Osteoblast (primary cell): ENCODE measurements at places on chromosomes 2 and 18. TPM values are rescaled to one million over a fixed set of nuclear protein-coding genes. Genes with fewer than 3 reads are reported as not detected.

DNA sequence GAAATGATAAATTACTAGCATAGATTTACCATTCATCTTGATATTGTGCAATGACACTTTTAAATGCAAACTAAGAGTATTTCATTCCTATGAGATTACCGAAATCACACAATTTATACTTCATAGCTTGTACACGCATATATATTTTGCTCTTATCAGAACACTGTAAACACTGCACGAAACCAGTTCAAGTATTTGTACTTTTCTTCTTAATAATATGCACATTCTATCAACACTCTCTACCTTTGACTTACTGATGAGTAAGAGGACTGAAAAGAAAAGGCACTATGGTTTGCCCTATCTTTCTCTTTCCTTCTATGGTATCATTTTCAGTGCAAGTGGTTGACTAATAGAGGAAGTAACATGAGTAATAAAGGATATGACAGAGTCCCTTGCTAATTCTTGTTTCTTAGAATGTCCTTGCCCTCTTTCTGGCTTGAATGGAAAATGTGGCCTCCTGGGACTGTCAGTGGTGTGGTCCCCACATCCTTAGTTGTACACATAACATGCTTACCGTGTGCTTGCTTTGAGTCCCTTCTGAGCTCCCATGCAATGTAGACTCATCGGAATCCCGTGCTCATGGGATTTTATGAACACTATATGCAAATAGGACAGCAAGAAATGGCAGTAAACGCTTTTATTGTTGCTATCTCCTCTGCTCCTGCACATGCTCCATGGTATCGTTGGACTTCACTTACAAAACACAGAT, 363.5 kb upstream of the TNP1 start:
- H3K36me3 ChIP-seq = no peaks in the 10 kb centered on the region
- DNase-seq = peak; percentile 86
- H3K27ac ChIP-seq = peak overlapping the region; percentile 65
- peaks cover 30% of the 10 kb centered on the region for H3K4me1 ChIP-seq
- peak overlapping the region; percentile 7 for H3K4me3 ChIP-seq

The RUFY4 gene
- not detected in 2 replicates for total RNA-seq

GRCh38 chr2:101018934-101019333, 16.8 kb downstream of the RPL31 start:
- H3K36me3 ChIP-seq = peaks cover 23% of the 10 kb centered on the region
- no peak for DNase-seq
- H3K4me1 ChIP-seq = no peaks in the 10 kb centered on the region
- no peak overlapping the region for H3K27ac ChIP-seq

- H3K27ac ChIP-seq = no peak overlapping the region
- no peak overlapping the region for H3K4me3 ChIP-seq
- DNase-seq = no peak
- H3K27me3 ChIP-seq = no peaks in the 10 kb centered on the region
- no peaks in the 10 kb centered on the region for H3K4me1 ChIP-seq
- no peaks in the 10 kb centered on the region for H3K36me3 ChIP-seq
Observed at GRCh38 chr2:47259829-47260228, 104.7 kb upstream of the STPG4 start.

The MROH2A gene
- total RNA-seq = not detected in 2 replicates

DNA sequence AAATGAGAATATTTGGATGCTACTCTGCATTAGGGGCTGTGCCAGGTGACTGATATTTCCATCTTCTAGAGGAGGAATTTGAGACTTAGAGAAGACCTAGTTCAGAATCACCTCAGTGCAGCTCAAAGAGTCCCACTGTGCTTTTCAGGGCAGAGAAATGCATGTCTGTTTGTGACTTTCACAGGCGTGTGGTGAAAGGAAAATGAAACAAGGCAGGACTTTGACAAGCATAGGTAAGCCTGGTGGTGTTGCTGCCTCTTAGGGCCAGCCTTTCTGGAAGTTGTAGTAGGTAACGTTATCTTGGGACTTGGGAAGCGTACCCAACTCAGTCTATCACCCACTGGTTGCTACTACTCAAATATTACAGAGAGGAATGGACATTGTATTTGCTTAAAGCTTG, 2.6 kb downstream of the GPR39 start:
- H3K4me3 ChIP-seq = no peak overlapping the region
- no peaks in the 10 kb centered on the region for H3K27me3 ChIP-seq
- peaks cover 31% of the 10 kb centered on the region for H3K4me1 ChIP-seq
- no peak for DNase-seq
- H3K27ac ChIP-seq = no peak overlapping the region
- H3K36me3 ChIP-seq = no peaks in the 10 kb centered on the region

DNA sequence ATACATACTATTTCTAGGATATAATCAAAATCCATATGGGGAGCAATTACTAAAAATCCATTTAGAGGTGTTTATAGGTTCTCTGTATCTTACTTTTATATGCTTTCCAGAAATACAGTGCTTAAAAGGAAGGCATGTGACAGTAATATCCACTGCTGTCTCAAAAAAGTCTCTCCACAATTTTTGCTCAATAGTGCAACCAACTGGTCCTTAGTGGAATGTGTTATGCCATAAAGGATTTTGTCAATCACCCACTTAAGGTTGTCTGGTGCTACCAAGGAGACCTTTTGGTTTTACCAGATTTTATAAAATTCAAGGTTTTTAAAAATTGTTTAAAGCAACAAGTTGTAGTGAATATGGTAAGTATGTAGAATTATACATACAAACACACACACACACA, 328.5 kb upstream of the DSEL start:
- no peak overlapping the region for H3K4me3 ChIP-seq
- H3K27me3 ChIP-seq = no peaks in the 10 kb centered on the region
- no peaks in the 10 kb centered on the region for H3K4me1 ChIP-seq
- no peak for DNase-seq
- no peaks in the 10 kb centered on the region for H3K36me3 ChIP-seq
- H3K27ac ChIP-seq = no peak overlapping the region

The EVX2 gene
- total RNA-seq = under 0.01 TPM in 1 of 2 replicates, not detected in the other

- peak; percentile 64 for DNase-seq
- H3K27me3 ChIP-seq = no peaks in the 10 kb centered on the region
- no peaks in the 10 kb centered on the region for H3K4me1 ChIP-seq
- no peak overlapping the region for H3K4me3 ChIP-seq
- H3K36me3 ChIP-seq = no peaks in the 10 kb centered on the region
Observed at GRCh38 chr18:78641689-78642231, 337.9 kb upstream of the SALL3 start.

GRCh38 chr2:108323619-108324018, 34.9 kb downstream of the SULT1C2 start:
- H3K4me3 ChIP-seq = no peak overlapping the region
- no peaks in the 10 kb centered on the region for H3K36me3 ChIP-seq
- no peak overlapping the region for H3K27ac ChIP-seq
- peak; percentile 69 for DNase-seq

GRCh38 chr2:36339607-36340218, 15.9 kb upstream of the CRIM1 start:
- H3K36me3 ChIP-seq = no peaks in the 10 kb centered on the region
- H3K4me1 ChIP-seq = peaks cover 29% of the 10 kb centered on the region
- peak; percentile 73 for DNase-seq
- no peaks in the 10 kb centered on the region for H3K27me3 ChIP-seq
- H3K4me3 ChIP-seq = no peak overlapping the region

DNA sequence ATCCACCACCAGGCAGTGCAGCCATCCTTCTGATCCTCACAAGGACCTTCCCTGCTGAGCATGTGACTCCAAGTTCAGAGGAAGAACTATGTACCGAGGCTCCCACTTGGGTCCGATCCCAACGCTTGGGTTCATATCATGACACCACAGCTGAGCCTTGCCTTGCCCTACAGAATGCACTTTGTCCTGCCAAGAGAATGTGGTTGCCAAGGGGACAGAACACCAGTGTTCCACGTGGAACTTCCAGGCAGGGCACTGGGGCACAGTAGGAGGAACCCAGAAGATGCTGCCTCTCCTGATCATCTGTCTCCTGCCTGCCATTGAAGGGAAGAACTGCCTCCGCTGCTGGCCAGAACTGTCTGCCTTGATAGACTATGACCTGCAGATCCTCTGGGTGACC, at the start of gene TEX51:
TEX51 (plus strand) TSS at position 255 of the 400 bp plus-strand sequence; CDS start at position 284, 29 bp downstream.
- H3K27ac ChIP-seq = no peak within 1 kb of the TSS
- no peaks in the 10 kb centered on the region for H3K4me1 ChIP-seq
- H3K4me3 ChIP-seq = no peak within 1 kb of the TSS
- no peaks in the 10 kb centered on the region for H3K27me3 ChIP-seq
- no peak for DNase-seq
- no peaks in the 10 kb centered on the region for H3K36me3 ChIP-seq

The RAB6C gene
- total RNA-seq = not detected in 2 replicates

The ALLC gene
- total RNA-seq = not detected in 2 replicates

GRCh38 chr18:71106701-71107100, 817.9 kb downstream of the SOCS6 start:
- H3K27me3 ChIP-seq = no peaks in the 10 kb centered on the region
- DNase-seq = no peak
- H3K36me3 ChIP-seq = no peaks in the 10 kb centered on the region

DNA sequence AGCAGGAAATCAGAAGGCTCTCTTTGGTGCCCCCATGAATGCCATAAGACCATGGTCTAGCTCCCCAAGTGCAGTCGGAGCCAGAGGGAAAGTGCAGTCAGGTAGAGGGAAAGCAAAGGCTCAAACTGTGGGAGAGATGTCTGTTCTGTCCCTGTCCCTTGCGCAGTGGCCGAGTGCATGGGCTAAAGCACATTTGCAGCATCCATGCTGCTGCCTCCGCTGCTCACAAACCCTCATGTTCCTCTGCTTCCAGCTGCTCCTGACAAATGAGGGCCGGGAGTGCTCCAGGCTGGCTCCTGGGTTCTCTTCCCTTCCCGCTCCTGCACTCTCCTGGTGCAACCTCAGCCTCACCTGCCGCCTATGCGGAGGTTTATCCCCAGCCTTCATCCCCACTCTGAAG, 34.2 kb downstream of the SCTR start:
- H3K27ac ChIP-seq = no peak overlapping the region
- peaks cover 12% of the 10 kb centered on the region for H3K27me3 ChIP-seq
- DNase-seq = peak; percentile 66
- peaks cover 13% of the 10 kb centered on the region for H3K4me1 ChIP-seq
- no peak overlapping the region for H3K4me3 ChIP-seq
- no peaks in the 10 kb centered on the region for H3K36me3 ChIP-seq

DNA sequence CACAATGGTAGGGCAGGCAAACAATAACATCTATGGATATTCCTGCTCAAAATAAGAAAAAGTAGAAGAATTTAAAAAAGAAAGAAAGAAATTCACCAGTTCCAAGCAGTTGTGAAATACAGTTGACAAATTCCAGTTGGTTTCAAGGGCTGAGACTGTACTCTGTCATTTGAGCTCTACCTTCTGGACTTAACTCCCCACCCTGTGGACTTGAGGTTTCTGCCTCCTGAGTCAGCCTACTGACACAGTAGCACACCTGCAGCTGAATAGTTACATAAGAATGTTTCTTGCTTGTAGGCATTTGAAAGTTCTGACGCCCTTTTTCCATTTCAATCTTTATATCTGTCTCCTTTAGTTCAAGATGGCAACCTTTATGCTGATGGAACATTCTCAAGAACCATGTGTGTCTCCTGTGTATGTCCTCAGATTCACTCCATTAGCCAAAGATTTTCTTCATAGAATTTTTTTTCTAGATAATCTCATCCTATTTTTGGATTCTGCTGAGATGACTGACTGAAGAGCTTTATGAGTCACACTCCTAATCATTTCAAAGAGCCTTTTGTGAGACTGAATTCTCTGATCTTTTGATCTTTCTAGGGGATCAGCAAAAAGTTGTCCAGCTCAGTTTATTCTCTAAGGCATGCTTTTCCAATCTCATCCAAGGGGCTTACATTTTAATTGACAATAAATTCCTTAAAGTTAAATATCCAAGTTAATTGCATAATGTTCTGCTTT, 19.1 kb downstream of the NETO1 start:
- H3K4me3 ChIP-seq = no peak overlapping the region
- no peak overlapping the region for H3K27ac ChIP-seq
- no peak for DNase-seq
- H3K27me3 ChIP-seq = no peaks in the 10 kb centered on the region
- no peaks in the 10 kb centered on the region for H3K4me1 ChIP-seq

DNA sequence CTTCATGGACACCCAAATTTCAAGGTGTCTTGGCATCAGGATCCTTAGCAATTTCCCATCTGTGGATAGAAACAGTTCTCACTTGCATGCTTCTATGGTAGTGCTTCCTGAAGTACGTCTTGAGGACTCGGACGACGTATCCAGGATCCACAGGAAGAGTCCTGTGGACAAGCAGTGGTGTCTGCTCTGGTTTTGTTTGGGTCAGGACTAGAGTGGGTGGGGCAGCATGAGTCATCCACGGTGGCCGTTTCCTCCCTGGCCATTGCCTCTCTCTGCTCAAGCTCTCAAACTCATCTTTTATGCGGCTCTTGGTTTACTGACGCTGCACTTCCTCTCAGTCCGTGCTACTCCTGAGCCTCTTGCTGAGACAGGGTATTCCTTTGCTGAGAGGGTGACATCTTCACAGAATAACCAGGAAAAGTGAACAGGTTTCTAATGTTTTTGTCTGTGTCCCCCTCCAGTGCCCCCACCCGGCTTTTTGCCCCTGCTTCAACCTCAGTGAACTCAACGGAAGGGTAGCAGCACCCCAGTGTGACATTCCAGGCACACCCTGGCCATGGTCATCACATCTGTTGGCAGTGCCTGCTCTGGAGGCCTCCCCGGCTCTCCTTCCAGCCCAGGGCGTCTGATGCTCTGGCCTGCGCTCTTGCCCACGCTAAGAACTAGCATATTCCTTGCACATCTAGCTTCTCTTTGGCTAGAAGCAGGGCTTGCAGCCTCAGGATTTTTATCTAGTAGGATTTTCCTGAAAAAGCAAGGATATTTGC, 62.2 kb downstream of the ARMC9 start:
- no peak overlapping the region for H3K27ac ChIP-seq
- H3K36me3 ChIP-seq = peaks cover 56% of the 10 kb centered on the region
- no peak overlapping the region for H3K4me3 ChIP-seq
- no peaks in the 10 kb centered on the region for H3K4me1 ChIP-seq
- H3K27me3 ChIP-seq = no peaks in the 10 kb centered on the region

The TUBA4B gene
- not detected in 2 replicates for total RNA-seq

The TSPYL6 gene
- total RNA-seq = not detected in 2 replicates

GRCh38 chr2:79964966-79965365, 339.6 kb downstream of the LRRTM1 start:
- H3K27me3 ChIP-seq = no peaks in the 10 kb centered on the region
- no peaks in the 10 kb centered on the region for H3K4me1 ChIP-seq
- H3K36me3 ChIP-seq = no peaks in the 10 kb centered on the region
- DNase-seq = no peak
